ENCODE measurements at places on chromosomes 5 and 9.

GRCh38 chr5:66351813-66352212 lies 207.7 kb downstream of the SREK1 start:
- DNase-seq, result no peak

DNA sequence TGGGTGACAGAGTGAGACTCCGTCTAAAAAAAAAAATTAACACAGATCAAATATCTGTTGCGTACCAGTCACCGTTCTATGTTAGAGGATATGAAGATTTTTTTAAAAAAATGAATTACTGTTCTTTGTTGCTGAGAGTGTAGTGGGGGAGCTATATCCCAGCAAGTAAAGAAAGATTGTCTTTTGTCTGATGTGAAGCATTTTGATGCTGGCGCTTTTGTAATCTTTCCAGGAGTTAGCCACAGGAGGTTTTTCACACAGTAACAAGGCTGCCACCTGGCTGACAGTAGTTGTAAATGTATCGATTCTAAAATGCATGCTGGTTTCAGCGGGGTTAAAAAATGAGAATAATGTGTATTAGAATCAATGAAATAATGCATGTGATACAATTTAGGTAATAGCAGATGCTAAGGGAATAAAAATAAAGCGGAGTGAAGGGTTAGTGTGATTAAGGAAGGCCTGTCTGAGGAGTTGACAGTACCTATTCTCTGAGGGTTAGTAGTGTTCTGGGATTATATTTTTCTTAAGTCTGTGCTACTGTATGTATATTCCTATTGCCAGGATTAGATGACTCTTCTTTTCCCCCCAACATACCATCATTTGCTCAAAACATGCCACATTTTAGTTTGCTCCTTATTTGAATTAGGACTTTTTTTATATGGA lies 3.4 kb downstream of the LMNB1 start:
- DNase-seq, result no peak

DNA sequence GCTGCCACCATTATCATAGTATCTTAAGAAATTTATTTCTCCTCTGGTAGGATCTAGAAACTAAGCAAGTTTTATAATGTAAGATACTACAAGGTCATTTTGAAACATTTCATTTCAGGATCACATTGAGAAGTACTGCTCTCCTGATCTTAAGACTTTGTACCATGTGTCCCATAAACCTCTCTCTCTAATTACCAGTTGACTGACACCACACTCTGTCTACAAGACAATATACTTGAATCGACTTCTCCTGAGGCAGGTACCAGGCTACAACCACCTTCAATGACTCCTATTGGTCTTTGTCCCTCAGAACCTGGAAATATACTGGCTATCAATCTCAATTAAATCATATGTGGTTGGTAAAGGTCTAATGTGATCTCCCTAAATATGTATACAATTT lies 597.0 kb downstream of the PTPRD start:
- no peak for DNase-seq

- no peak for DNase-seq
These were observed 4.8 kb downstream of the WNK2 start for GRCh38 chr9:93188426-93189368.

- no peak for DNase-seq
These were observed 78.7 kb downstream of the RAD23B start for GRCh38 chr9:107361816-107362215.

- DNase-seq, result no peak
These were observed 136.6 kb upstream of the TNC start for GRCh38 chr9:115254287-115255180.

Data from T1000 (cell line).